ENCODE measurements at places on chromosomes 3 and 15.
A peak's percentile ranks its signal among the peaks of the same experiment; 100 is the strongest.

DNA sequence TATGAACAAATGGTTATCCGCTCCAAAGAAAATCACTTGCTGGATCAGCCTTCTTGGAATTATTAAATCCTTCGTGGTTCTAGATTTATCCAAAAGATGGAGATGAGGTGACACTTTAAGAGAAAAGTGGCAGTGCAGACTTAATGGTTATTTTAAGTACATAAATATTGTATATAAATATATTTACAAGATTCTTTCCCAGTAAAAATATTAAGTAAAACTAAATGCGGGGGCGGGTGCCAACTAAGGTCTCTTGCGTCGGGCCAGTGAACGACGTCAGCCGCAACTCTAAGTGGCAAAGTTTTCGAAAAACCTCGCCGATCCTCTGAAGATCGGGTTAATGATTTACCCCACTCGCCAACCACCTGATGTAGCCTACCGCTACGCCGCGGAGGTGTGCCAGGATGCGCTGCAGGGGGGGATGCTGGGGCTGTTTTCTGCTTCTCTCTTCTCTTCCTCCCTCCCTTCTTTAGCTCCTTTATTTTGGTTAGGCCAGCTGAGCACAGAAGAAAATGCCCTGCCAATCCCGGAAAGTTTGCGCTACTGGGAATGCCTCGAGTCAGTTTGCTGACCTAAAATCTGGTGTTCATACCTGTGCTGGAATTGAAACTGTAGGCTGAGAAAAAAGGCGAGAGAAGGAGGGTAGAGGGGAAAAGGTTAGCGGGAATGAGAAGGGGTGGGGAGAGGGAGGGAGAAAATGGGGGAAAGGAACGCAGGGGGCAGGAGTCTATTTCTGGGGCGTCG lies 7.6 kb upstream of the FOXB1 start:
- DNase-seq = no peak

GRCh38 chr3:106839576-106840280 lies 537.5 kb upstream of the CCDC54 start:
- DNase-seq = no peak

DNA sequence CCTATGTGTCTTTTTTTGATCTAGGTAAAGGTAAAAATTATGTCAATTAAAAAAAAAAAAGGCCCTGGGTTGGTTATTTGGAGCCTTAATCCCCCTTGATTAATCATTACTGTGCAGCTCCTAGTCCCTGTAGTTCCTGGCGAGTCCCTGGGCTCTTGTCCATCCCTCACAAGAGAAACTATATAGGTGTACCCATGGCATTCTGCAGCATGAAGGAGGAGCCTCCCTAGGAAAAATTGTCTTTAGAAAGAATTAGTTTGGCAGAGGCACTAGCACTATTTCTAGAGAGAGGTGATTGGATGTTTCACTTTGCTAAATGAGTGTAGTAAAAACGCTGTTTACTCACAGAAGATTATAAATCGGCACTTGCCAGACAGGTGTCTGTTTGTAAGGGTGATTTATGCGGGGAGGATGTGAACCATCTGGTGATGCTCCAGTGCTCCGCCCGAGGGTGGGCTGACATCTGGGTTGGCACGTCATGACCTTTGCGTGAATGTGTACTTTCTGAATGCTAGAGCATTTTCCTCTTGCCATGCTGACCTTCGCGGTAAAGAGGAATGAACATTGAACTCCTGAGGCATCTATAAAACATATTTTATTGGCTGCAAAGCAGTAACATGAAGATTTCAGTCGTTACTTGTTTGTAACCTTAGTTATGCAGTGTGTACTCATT lies 12.6 kb downstream of the PLCL2 start:
- DNase-seq = no peak

- DNase-seq = no peak
Observed at GRCh38 chr3:74363346-74363745, 251.1 kb downstream of the CNTN3 start.

DNA sequence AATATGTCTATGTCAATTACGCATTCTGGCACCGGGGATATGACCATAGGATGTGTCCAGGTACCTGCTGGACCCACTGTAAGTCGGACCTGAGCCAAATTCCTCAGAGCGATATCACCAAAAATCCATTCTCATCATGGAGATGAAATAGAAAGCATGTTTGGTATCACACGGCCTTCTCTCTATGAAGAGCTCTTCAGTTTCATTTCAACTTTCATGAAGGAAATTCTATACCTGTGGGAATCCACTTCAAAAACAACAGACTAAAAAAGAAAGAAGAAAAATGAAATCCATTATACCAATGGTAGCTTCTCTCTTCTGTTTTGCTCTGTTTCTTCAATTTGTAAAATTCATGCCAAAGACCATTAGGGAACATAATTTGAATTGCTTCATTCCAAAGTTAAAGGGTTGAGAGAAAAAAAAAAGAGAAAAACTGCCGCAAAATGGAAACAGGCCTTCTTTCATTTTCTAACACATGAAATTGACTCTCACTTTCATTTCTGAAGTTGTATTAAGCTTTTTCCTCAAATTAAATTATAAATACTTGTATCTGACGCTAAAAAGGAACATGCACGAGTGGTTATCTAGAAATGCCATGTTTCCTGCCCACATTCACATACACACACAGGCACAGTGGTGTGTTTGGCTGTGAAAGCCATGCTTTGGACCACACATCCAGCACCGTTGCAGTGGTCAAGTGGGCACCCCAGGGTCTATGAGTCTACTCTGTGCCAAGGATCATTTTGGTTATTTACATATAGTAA lies 46.9 kb upstream of the DIPK2A start:
- no peak for DNase-seq

- DNase-seq = no peak
Observed at GRCh38 chr15:99151156-99151555, 46.3 kb downstream of the SYNM start.

- no peak for DNase-seq
Observed at GRCh38 chr3:197197334-197197733, 101.1 kb downstream of the DLG1 start.

DNA sequence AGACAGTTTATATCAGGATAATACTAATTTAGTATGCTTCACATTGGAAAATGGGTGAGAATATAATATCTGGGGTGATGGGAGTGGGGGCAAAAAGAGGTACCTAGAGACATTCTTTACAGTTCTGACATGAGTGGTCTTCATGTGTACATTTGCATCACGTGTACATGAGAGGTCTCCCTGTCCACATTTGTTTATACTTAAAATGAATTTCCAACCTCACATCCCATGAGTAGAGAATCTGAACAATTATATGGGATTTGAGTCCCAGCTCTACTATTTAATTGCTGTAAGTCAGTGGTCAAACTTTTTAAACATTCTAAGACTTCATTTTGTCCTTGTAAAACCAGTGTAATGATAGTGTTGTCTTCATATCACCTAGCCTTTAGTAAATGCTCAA lies 408.4 kb downstream of the NAALADL2 start:
- DNase-seq = no peak

DNA sequence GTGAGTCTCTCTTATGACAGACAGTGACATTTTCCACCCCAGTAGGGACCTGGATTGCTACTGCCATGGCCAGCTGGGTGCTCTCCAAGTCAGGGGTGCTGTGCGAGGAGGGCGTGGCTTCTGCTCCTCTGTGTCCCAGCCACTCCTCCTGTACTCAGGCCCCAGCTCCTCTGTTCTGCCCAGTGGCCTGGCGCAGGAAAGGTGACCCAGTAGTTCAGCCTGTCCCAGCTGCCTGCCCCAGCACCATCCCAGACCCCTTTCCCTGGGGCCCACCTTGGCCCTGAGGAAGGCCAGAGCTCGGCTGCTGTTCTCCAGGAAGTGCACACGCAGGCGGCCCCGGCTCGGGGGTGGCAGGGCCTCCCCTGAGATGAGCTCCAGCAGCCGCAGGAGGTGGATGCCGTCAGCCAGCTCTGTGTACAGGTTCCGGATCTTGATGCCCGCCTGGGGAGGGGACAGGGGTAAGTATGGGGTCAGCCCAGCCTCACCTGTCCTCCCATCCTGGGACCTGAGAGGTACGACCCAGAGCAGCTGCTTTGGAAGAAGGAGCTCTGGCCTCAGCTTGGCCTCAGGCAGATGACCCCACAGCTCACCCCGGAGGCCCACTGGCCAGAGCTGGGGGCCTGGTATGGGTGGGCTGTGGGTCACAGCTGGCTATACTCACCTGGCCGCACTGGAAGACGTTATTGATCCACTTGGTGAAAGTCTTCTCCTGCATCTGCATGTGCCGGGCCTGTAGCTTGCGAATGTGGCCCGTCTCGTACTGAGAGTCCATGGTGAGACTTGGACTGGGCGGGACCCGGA lies 1.0 kb downstream of the SPTBN5 start:
- no peak for DNase-seq

DNA sequence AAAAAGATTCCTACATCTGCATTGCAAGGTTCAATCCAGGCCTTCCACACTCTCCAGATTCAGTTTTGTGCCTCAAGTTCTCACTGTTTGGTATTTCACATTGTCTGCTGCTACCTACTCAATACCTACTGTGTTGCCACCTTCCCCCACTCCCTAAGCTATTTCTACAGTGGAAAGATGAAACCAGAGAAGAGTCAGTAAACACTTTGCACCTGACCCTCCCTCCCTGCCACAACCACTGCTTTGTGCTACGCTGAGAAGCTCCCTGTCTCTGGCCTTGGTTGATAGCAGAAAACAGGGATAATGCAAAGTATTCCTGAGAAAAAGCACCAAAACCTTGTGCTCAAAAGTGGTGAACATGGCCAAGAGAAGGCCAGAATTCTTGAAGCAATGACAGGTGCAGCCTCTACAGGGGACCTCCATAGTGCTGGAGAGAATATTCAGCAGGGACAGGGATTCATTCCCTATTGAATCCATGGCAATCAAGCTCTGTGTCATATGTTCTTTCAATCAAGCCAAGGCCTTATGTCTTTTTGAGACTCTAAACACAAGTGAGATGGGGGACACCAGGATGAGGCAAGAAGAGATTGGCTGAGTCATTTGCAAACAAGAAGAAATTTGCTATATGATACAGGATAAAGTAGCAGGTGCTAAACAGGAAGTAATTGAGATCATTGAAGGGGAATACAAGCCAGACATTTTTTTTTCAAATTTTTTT lies 83.5 kb upstream of the LIPC start:
- no peak for DNase-seq

DNA sequence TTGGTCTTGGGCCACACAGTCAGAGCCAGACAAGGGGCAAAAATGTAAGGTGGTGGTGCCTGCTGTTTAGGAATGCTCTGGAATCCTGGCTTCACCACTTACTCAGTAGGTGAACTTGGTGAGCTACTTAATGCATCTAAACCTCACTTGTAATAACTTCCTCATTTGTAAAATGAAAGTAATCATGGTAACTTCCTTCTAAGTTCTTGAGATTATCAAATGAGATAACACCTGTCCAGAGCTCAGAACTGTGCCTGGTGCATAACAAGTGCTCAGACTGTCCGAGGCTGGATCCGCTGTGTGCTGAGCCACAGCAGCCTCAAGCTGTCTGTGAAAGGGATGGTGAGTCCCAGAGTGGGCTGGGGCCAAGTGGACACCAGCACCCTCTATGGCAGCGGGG lies 62.8 kb upstream of the KY start:
- DNase-seq = peak; percentile 2

- peak; percentile 1 for DNase-seq
Observed at GRCh38 chr3:41521010-41521655, 321.8 kb downstream of the CTNNB1 start.

GRCh38 chr3:195247863-195248189 lies 23.1 kb downstream of the XXYLT1 start:
- DNase-seq = no peak

- no peak for DNase-seq
Observed at GRCh38 chr3:144162042-144162441, 190.4 kb downstream of the DIPK2A start.

DNA sequence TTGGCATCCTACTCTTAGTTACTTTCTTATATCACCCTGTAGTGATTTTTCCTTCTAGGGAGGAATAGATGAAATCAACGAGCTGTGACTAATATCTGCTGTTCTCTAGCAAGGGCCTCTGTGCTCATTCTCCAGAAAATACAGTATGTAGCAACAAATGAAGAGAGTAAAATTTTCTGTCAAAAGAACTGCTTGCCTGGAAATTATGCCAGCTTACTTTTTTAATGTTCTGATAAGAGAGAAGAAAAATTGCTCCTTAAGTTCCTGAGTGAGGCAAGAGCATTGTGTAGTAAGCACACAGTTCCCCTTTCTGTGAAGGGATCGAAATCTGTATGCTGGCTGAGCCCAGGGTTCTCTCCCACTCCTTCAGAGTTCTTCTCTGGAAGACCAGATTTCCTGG lies 51.4 kb upstream of the GK5 start:
- peak; percentile 90 for DNase-seq

GRCh38 chr3:82048711-82049110 lies 287.3 kb upstream of the GBE1 start:
- DNase-seq = no peak

- DNase-seq = peak; percentile 34
Observed at GRCh38 chr3:72595376-72595775, 252.9 kb downstream of the SHQ1 start.

GRCh38 chr3:112734736-112735350 lies 93.9 kb upstream of the CCDC80 start:
- DNase-seq = peak; percentile 95

DNA sequence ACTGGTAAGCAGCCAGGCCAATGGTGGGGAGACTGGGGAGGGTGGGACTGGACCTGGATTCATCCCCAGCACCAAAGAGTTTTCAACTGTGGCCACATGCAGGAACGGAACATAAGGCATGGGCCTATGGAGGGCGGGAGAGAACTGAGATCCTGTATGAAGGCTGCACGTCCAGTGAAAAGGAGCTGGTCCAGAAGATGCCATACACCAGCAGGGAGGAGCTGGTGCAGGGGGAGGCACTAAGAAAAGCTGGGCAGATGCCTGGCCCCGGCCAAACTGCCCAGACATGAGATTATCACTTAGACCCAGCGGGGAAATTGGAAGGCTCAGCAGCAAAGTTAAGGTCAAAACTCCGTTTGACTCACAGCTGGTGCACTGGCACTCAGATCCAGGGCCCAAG lies 58.1 kb upstream of the MCF2L2 start:
- no peak for DNase-seq
